ENCODE measurements at places on chromosomes 2 and 18. TPM values are rescaled to one million over a fixed set of nuclear protein-coding genes. Genes with fewer than 3 reads are reported as not detected.

SPC25 gene
- 1.1 TPM for total RNA-seq

PDCD1 gene
- total RNA-seq, result not detected

CCDC85A gene
- 0.13 TPM for total RNA-seq

ITPRID2 gene
- 154 TPM for total RNA-seq

LYG2 gene
- not detected for total RNA-seq

PLGLB1 gene
- 0.40 TPM for total RNA-seq

KLHL14 gene
- not detected for total RNA-seq

C2orf92 gene
- 2.5 TPM for total RNA-seq

XDH gene
- 2.7 TPM for total RNA-seq

CNDP1 gene
- not detected for total RNA-seq

OLA1 gene
- total RNA-seq, result 79.2 TPM

C2orf80 gene
- total RNA-seq, result not detected

XIRP2 gene
- total RNA-seq, result not detected

APCDD1 gene
- total RNA-seq, result 8.2 TPM

ENOSF1 gene
- 32.0 TPM for total RNA-seq

SLC5A7 gene
- total RNA-seq, result not detected

UGT1A3 gene
- total RNA-seq, result not detected
